ENCODE measurements at places on chromosomes 12 and 14.

- DNase-seq: no peak
These were observed 1.5 kb downstream of the TSHR start for GRCh38 chr14:80956922-80957321.

DNA sequence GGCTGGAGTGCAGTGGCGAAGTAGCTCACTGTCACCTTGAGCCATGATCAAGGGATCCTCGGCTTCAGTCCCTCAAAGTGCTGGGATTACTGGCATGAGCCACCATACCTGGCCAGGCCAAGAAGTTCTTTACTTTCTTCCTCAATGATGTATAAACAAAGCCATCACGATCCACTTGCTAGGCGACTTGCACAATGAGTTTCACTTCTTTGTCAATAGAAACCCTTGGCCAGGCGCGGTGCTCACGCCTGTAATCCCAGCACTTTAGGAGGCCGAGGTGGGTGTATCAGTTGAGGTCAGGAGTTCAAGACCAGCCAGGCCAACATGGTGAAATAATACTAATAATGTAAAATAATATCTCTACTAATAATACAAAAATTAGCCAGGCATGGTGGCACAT lies 14.4 kb upstream of the SPSB2 start:
- DNase-seq: no peak

- DNase-seq: no peak
These were observed 151.6 kb downstream of the FOXA1 start for GRCh38 chr14:37443461-37443860.

- DNase-seq: no peak
These were observed 1.4 kb upstream of the SUDS3 start for GRCh38 chr12:118374909-118375308.

DNA sequence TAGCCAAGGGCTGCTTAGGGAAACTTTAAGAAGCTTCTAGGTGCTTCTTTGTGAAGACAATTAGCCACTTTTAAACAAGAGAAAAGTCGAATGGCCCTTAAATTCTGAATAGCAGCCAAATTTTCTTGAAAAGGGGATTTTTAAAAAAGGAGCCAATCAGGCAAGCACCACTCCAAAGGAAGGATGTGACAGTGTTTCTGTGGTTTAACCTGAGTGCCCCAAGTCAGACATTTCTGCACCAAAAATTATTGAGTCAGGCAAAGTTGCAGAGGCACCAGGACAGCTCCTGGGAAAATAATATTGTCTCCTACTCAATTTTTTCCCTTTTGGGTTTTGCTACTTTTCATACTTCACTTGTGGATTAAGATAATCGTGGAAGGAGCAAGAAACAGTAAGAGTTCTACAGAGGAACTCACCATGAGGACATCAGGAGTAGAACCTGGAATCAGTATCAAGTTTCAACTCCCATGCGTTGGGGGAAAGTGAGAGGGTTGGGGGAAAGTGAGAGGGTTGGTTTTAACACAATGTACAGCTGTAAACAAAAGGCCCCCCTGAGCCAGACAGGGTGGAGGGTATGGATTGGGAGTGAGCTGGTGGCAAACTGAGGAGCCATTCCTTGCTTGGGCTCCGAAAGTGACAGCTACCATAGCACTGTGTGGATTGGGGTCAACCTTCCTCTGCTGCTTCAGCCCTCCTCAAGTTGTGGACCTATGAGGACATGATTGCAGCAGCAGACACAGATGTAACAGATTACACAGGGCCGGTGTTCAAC lies 90.8 kb downstream of the SLC38A1 start:
- no peak for DNase-seq

GRCh38 chr14:41805633-41806032 lies 199.0 kb downstream of the LRFN5 start:
- DNase-seq: no peak

DNA sequence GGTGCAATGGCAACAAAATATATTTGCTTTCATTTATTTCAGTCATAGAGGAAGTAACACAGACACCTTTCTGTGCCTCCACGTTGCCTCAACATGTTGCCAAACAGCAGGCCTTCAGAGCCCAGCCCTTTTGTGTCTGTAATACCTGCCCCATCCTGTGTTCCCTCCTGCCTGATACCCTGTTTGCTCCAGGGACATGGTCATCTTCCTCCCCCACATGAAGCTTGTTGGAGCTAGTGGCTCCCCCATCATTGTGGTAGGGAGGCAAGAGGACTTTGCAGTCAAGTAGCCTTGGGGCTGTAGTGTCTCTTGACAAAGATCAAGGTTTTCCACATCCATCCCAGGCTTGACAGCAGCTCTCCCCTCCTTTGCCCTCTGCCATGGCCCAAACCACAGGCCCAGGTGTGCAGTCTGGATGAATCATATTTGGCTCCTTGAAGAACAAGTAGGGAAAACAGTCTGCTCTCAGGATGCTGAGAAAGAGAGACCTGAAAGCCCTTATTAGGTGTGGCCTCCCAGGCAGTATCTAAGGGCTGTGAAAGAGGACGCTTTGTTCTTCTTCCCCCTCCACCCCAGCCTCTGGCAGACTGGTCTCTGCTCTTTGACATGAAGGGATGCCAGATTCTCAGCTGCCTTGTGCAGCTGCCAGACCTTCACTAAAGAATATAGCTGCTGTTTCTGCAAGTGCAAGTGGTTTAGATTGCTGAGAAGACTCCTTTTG lies 329.0 kb downstream of the C12orf75 start:
- DNase-seq: no peak
